Ammon's horn (tissue), 1 donor: ENCODE measurements at places on chromosomes 6 and 20.

DNA sequence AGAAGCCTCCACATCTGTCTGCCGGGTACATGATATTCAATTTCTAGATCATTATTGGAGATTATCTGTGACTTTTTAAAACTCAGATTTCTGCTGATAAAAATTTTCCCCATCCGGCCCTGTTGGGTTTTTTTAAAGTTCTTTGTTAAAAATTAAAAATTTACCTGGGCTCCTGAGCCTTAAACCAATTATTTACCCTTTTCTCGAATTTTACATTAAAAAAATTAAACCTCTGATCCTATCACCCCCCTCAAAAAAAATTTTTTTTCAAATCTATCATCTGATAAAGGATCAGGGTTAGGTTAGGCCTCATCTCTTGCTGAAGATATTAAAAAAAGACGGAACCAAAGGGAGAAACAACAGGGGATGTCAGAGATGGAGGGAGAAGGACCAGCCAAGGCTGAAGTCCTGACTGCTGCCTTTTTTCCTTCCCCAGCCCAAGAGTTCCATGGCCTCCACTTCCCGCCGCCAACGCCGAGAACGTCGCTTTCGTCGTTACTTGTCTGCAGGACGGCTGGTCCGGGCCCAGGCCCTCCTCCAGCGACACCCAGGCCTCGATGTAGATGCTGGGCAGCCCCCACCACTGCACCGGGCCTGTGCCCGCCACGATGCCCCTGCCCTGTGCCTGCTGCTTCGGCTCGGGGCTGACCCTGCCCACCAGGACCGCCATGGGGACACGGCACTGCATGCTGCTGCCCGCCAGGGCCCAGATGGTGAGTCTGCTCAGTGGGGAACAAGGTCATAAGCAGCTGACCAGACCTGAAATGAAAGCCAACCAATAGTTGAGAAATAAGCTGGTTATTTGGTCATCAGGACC lies 527 bp downstream of the NFKBIL1 start:
- no peak for DNase-seq

- no peak for DNase-seq
Measured at GRCh38 chr6:114888241-114888640, 545.4 kb upstream of the HS3ST5 start.

DNA sequence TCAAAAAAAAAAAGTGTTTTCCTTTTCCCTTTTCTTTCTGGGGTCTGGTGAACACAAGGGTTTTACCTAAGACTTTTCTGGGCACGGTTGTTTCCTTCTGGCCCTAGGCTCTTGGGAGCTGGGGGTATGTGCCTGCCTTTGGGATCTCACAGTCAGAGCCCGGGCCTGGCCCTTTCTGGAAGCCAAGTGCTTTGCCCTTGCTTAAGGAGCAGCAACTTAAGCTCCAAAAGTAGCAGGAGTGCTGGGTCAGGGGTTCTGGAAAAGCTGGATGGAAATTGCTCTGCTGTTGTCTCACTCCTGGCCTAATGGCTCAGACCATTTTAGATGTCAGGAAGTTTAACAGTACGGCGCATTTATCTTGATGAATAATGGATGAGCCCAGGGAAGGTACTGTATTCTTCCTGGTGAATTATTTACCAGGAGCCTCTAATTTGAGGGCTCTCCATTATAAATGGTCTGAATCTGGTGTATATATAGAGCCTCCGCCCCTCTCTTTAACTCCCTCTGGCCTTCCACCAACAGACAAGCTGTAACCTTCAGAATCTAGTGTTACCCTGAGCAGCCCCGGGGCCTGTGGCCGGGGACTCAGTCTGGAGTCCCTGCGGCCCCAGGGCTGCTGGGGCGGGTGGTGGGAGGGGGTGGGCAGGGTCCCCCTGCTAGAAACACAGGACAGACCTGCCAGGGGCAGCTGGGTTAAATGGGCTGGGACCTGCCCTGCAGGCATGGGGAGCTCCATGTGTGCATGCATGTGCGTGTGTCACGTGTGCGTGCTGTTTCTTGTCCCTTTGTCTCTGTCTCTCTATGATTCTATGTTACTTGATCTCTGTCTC lies 37.5 kb downstream of the PTK7 start:
- no peak for DNase-seq

DNA sequence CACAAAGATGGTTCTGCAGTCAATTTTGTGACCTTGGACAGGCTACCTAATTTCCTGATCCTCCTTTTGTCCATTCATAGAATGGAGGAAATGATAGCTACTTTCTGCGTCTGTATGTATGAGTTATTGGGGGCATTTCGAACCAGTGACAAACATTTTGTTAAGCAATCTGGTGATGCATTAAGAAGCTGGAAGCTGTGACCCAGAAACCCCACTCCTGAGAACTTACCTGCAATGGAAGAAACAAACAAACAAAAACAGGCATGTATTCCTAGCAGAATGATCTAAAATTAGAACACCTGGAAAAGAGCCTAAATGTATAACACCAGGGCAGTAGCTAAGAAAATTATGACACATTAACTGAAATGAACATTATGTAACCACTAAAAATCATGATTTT lies 33.4 kb upstream of the PRND start:
- no peak for DNase-seq

DNA sequence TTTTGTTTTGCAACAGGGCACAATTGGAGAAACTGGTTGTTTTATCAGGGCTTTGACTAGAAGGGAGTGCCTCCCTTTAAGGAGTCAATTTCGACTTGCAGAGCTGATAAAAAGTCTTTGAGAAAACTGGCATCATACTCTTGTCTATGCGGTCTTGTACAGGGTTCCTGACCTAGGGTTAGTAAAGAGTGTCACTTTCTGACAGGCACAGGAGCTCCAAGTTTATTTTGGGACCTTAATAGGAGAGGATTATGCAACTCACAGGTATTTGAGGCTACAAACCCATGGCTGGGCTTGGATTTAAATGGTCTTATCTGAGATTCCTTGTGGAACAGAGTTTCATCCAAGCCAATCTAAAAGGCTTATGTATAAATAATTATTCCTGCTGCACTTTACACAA lies 365.4 kb downstream of the HTR1B start:
- no peak for DNase-seq

- no peak for DNase-seq
Measured at GRCh38 chr6:80223743-80224212, 117.3 kb downstream of the BCKDHB start.
